ENCODE measurements at places on chromosomes 2 and 18.
A peak's percentile ranks its signal among the peaks of the same experiment; 100 is the strongest.

DNA sequence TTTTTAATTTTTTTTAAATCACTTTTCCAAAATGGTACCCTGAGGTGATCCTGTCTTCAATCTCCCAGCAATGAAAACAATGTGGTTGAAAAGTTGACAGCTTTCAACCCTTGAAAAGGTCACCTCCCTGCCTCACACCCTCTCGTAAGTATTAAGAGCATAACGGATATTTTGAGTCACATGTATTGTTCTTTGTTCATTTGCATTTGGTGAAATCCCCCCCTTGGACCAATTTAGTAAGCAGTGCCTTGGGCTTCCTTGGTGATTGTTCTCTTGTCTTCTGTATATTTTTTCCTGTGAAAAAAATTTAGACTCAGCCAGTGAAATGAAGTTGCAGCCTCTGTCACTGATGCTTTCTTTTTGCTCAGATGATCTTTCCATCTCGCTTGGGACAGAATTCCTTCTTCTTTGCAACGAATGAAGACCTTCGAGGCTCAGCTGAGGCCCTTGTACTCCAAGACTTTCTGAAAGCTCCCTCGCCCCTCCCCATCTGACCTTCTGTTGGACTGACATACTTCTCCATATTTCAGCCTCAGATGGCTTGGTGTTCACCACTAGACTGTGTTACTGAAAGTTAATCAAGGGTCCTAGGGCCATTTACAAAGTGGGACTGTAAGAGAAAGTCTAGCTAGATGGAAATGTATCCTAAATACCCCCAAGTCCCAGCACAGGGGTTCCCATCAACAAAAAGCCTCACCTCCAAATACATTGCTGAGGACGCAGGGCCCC is 158.4 kb downstream of the BCL2 start:
- no peak for DNase-seq

- no peak for DNase-seq
These were observed 14.3 kb upstream of the C2orf80 start for GRCh38 chr2:208204166-208204565.

DNA sequence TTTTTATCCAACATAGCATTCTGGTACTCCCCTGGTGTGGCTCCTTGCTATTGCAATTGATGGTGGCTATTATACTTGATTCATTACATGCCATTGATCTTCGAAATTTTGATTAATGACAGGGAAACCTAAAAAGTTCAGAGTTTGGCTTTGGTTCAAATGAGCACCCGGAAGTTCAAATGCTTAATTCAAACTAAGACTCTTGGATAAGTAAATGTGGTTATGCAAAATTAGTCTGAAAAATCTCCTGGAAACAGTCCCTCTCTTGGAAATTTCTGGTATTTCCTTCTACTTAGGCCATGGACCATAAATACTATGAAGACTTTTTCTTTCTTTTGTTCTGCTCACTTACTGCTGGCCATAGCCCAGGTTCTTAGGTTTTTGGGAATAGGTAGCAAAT is 65.3 kb upstream of the SMIM21 start:
- DNase-seq = peak; percentile 66

- peak; percentile 90 for DNase-seq
These were observed 187.3 kb downstream of the CAMKMT start for GRCh38 chr2:44549099-44549471.

DNA sequence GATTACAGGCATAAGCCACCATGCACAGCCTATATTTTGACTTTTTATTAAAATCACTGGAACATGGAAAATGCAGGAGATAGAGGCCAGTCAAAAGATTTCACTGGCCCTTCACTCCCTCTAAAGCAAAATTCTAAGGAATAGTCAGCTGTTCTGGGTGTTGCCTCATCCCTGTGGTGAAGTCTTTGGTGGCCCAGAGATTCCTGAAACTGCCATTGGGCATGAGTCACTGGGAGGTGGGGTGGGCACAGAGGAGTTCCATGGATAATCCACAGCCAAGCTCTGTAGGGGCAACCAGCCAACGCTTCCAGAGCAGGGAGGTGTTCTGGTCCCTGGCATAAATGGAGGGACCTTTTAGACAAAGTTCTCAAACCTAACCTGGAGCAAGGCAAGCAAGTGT is 89.7 kb upstream of the TTC39C start:
- DNase-seq = peak; percentile 65

DNA sequence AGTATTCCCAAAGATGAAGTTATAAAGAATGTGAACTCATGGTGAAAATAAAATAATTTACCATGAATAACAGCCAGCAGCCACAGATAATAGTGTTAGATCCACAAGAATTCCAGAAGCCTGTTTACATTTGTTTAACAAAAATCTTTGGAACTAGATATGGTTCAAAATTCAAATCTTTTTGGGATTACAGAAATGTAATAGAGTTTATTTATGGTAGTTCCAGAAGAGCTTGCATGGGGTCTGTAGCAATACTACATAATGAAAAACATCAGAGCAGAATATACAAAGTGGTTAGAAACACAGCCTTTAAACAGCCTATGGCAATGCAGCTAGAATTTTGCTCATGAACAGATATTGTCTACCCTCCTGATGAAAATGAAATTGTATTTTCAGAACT is 179.1 kb downstream of the RDH14 start:
- no peak for DNase-seq

DNA sequence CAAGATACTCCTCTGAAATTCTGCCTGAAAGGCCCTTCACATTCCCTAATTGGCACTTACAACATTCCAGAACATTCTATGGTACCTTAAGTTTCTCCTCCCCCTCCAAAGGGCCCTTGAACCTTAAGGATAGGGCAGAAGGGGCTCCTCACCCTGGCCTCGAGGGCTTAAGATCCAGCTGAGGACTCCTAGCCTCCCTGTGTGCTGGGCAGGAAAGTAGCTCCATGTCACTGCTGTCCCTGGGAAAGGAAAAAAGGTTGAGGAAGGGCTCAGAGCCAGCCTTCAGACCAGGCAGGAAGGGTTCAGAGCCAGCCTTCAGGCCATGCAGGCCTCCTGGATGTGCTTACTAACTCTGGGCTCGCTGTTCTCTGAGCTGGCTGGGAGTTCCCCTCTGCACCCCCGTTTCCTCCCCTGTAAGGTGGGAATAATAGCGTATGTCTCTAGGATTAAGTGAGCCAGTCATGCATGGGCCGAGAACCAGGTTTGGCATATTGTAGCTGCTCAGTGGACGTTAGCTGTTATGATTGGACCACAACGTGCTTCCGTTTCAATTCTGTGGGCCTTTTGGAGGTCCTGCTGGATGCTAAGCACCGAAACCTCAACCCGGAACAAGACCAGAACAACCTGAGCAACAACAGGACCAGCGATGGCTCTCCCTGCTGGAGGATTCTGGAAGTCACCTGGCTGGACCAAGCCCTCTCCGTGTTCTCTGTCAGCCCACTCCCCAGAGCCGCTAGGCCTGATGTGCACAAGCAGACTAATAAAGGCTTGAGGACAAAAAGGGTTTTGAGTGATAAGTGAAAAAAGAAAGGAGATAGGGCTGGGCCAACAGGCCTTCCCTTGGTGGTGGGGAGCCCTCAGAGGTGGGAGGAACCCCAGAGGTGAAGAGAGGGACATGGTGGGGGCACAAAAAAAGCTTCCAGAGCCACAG is 1.0 kb upstream of the B3GNT7 start:
- no peak for DNase-seq

GRCh38 chr2:149418065-149418464 is 87.7 kb downstream of the LYPD6 start:
- DNase-seq = no peak

- DNase-seq = no peak
These were observed 66.5 kb downstream of the CCDC85A start for GRCh38 chr2:56250153-56250729.

DNA sequence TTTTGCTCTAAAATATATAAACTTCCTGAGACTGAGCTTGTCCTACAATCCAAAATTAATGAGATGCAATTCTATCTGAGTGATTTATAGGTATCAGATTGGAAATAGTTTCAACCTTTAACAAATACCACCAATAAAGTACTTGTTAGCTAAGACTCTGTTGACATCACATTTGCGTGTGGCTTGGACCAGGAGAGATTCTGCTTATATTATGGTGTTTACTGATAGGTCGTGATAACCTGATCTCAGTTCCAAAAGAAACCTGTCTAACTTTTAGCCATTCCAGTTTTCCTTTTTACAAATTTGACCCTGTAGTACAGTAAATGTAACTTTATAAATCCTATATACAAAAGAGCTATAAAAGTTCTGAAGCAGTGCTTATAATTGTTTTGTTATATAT is 78.4 kb upstream of the ABCA12 start:
- no peak for DNase-seq

DNA sequence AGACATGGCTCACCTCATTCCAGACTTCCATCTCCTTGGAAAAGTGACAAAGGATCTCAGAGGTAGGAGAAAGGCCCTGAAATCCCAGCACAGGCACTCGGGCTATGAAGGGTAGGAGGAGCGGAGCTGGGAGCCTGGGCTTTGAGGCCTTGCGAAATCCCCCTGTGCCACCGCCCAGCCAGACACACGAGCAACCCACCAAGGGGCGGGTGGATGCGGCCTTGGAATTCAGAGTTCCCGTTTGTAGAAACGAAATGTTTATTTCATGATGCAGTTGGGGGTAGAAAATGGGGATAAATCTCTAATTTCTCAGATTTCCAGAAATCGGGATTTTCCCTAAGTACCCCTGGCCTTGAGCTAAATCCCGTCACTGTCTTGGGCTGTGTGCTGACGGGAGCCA is 177.1 kb upstream of the HDAC4 start:
- no peak for DNase-seq
